ENCODE measurements at places on chromosomes 7 and 10.

DNA sequence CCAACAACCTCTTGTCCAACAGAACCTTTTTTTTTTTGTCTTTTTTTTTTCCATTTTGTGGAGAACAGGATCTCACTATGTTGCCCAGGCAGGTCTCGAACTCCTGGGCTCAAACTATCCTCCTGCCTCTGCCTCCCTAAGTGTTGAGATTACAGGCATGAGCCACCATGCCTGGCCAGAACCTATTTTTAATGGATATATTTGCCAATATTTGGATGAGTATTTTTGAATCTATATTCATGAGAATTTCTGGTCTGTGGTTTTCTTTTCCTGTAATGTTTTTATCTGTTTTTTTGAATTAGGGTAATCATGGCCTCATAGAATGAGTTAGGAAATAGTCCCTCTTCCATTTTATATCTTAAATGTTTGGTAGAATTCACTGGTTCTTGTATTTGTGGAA is 70.4 kb upstream of the RET start:
- no peak for DNase-seq

DNA sequence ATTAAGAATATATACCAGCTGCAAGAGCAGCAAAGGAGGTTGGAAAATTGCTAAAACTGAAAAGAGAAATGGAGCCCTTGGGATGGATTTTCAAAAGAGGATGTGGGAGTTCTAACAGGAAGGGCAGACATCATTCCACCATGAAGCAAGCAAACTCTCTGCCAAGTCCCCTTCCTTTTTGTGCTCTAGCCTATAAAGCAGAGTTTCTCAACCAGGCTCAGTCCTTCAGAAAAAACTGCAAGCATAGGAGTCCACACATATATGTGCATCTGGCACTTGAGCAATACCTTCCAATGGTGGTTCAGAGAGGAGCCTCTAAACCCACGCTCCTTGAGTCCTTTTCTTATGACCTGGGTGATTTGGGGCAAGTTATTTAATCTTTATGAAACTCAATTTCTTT is 98.6 kb upstream of the MKX start:
- no peak for DNase-seq

GRCh38 chr10:48252354-48252650 is 22.2 kb downstream of the FRMPD2 start:
- DNase-seq = no peak

GRCh38 chr10:120423431-120424197 is 33.4 kb upstream of the PLPP4 start:
- no peak for DNase-seq

All from CD8-positive, alpha-beta memory T cell (primary cell).